ENCODE measurements at places on chromosomes 7 and 10.

DNA sequence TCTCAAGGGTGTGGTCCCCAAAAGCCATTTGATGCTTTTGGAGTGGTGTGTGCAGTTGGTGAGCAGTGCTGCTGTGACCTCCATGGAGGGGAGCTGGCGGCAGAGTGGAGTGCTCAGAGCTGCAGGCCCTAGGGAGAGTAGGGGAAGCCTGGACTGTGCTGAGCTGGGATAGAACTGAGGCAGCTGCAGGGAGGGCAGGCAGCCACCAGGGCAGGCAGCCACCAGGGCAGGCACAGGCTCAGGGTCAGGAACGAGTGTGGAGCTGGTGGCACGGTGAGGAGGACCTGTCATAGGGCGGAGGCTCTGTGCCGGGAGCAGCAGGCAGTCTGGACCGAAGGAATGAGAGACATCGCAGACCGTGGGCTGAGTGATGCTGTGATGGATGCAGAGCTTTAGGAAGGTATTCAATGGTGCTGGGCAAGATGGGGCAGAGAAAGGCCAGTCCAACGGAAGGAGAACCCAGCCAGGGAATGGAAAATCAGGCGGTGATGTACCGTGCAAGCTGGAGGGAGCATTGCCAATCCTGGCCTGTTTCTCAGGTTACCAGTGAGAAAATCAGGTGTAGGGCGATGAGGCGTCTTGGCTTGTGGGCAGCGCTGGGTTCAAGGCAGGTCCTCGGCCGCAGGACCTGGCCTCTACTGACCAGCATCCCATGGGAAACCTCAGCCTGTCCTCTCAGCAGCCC, 152.6 kb downstream of the CAMK1D start:
- DNase-seq, result no peak

DNA sequence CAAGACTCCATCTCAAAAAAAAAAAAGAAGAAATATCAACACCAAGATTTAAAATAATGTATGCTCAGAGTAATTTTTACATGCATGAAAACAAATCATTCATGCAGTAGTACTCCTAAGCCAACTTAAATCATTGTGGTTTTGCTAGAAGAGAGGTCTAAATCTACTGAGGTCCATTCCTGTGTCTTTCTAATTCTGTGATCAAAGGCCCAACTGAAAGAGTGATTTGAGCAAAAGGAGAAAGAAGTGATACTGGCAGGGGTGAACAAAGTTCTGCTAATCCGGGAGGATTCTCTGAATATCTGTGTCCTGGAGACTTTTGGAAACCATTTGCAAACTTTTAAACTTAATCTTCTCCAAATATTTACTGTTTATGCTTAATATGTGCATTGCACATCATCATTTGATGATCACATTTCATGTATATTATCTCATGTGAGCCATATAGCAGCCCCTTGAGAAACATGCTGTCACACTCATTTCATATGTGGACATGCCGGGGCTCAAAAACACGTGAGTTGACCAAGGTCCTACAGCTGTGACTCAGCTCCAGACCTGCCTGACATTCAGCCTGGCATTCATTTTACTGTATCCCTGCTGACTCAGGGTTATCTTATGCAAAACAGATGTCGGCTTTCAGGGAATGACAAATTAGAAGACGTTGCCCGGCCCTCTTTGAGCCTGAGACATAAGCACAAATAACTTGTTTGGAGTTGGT, 76.4 kb downstream of the FAM107B start:
- no peak for DNase-seq

GRCh38 chr7:46129831-46130230, 208.8 kb upstream of the IGFBP3 start:
- DNase-seq, result no peak

GRCh38 chr7:104922182-104923009, 91.6 kb upstream of the KMT2E start:
- no peak for DNase-seq

DNA sequence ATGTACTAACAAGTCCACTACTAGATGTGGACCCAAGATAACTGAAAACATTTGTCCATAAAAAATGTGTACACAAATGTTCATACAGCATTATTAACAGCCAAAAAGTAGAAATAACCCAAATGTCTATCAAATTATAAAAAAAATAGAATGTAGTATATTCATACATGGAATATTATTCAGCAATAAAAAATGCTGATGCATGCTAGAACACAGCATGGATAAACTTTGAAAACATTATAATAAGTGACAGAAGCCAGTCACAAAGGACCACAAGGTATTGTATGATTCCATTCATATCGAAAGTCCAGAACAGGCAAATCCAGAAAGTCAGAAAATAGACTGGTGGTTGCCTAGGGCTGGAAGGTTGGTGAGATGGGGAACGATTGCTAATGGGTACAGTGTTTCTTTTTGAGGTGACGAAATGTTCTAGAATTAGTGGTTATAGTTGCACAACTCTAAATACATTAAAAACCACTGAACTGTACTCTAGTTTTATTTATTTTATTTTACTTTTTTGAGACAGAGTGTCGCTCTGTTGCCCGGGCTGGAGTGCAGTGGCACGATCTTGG, 43.3 kb upstream of the ANLN start:
- no peak for DNase-seq

GRCh38 chr7:155831807-155832524, 19.7 kb upstream of the SHH start:
- DNase-seq, result no peak

DNA sequence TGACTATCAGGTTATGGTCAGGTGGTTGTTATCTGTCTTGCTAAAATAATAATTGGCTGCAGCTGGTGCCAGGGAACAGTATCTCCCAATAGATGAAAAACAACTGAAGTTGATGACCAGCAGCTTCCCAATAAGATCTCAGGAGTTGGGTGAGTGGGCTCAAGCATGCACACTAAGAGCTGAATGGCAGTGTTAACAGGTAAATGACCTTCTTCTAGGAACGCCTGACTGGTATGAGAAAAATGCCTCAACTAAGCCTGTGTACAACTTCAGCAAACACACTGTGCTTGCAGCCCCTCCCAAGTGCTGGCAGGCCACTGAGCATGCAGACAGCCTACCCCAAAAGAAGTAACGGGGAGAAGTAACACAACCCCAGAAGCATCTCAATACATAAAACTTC, 636.9 kb downstream of the ACTR3B start:
- no peak for DNase-seq

DNA sequence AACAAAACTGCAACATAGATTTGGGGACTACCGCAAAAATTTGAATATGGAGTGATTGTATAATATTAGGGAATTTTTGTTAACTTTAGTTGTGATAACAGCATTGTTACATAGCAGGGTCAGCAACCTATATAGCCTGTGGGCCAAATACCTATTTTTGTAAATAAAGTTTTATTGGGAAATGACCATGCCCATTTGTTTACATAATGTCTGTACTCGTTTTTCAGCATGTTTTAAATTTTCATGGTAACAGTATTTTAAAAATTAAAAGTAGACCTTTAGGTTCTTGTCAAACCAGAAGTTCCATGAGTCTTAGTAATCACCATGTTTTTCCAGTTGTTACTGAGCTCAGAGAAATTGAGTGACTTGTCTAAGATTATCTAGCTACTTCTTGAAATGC, 4.7 kb downstream of the BCAP29 start:
- DNase-seq, result no peak

GRCh38 chr7:85039196-85039923, 147.5 kb downstream of the SEMA3D start:
- no peak for DNase-seq

DNA sequence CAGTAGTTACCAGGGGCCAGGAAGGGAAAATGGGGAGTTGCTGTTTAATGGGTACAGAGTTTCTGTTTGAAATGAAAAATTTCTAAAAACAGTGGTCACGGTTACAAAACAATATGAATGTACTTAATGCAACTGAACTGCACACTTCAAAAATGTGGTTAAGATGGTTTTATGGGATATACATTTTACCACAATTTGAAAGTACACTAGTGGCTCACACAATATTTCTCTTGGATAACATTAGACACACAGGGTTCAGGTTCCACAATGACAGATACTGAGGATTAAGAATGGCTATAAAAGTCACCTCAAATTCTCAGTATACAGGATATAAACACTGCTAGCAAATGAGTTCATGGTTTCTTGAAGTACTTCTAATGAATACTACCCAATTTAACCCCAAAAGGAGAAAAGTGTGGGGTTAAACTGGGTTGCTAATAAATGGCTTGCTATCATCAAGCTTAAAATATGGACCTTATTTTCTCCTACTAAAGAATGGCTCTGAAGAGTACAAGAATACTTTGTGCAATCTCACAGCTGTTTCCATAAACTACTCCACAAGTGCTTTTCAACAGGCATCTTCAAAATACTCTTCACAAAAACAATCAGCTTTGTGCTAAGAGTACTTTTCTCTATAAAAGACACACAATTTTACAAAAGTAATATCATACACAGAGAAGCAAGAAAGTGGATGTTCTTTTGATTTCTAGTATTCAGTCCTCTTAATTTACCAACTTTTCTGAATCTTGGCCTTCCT, 92.9 kb downstream of the SRPK2 start:
- no peak for DNase-seq

- no peak for DNase-seq
Observed at GRCh38 chr10:52322936-52323335, 8.9 kb downstream of the DKK1 start.

- DNase-seq, result no peak
Observed at GRCh38 chr10:12839941-12840611, 161.4 kb downstream of the CCDC3 start.

GRCh38 chr10:43059828-43060227, 17.0 kb upstream of the RET start:
- no peak for DNase-seq

DNA sequence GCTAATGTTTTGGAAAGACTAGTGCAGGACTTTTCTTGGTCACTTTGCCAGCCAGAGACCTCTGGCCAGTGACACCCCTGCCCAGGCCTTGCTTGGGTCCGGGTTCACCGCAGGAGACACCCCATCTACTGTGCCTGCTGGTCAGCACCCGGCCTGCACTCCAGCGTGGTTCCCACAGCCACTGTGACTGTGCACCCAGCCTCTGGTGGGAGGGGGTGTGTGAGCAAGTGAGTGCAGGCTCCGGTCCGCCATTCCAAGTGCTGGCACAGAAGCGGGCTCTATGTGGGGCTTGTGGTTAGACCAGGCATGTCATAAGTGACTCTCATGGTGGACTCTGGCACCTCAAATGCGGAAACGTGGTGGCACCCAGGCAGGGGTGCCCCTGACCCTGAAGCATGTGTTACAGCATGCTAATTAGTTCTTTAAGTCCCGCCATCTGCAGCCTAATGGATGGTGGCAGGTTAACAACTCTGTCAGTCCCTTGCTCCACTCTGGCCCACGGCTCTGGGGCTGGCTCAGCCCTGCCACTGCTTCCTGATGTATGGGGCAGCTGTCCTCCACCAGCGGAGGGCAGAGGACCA, 311.9 kb upstream of the HGF start:
- no peak for DNase-seq

DNA sequence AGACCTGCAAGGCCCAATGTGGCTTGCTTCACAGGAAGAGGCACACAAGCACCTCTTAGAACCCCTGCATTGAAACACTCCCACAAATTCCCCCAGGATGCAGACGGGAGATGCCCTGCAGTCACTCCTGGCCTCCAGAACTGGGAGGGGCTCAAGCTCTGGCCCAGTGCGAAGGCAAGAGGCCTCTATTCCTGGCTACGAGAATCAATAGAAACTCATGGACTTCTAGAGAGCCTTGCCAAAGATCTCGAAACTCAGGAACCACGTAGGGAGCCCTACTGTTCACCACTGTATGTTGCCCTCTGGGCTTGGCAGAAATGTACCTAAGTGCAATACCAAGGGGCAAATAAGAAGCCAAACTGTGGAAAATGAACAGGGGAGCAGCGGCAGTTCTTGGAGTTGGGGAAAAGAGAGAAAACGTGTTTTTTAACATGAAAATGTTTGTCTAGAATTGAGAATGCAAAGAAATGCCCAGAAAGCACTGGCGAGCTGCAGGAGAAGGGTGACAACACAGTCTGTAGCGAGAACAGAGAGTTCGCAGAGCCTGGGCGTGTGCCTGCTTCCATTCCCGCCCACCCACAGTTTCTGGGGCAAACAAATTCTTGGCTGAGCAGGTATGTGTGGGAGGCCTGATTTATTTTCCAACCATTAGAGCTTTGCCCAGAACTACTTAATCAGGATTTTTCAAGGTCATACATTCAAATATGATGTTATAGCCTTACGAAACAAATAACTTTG, 260.5 kb upstream of the KLF14 start:
- no peak for DNase-seq

DNA sequence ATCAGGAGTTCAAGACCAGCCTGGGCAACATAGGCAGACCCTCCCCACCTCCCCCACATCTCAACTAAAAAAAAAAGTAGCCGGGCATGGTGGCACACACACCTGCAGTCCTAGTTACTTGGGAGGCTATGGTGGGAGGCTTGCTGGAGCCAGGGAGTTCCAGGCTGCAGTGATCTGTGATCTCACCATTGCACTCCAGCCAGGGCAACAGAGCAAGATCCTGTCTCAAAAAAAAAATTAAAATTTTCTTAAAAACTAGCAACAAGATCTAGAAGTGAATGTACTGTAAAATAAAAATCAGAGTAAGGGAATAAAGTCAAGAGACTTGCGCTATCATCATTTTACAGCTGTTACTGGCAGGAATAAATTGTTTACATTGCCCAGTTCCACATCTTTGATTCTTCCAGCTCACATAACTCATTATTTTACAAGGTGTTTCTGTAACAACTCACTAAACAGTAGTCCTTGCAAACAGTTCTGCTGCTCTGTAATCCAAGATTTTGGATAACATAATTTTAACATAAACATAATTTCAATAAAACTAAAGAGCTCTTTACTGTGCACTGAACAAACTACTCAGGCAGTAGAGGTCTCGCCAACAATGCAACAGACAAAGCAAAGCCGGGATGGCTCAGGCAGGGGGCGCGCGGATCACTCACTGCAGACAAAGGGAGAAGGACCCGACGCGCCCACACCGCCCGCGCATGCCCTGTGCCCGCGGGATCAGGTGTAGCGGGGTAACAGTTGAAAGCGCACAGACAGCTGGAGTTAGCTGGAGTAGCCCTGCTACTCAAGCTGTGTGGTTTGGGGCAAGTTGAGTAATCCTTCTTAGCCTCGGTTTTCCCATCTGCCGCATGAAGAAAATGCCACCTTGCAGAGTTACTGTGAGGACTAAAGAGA, 73.3 kb upstream of the NFE2L3 start:
- DNase-seq, result no peak

DNA sequence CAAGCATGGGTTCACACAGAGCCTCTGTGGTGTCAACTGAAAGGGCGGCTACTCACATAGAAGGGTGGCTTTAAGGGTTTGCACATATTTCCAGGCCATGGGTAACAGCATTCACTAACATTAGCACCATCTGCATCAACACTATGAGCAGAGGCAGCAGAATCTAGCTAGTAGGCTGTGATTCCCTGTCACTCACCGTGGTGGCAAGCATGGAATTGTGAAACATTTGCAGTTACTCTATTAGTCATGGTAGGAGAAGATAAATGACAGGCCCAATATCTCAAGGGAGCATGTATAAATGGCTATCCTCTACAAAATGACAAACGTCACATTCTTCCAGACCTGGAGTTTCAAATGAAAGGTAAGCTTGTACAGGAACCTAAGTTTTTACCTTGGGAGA, 32.2 kb upstream of the CUBN start:
- no peak for DNase-seq

Measured in iPS DF 19.7 (cell line).